ENCODE measurements at places on chromosomes 4 and X. TPM values are rescaled to one million over a fixed set of nuclear protein-coding genes. Genes with fewer than 3 reads are reported as not detected.

KLB gene
- total RNA-seq: under 0.01 TPM

EGF gene
- 7.5 TPM for total RNA-seq

ADRA2C gene
- not detected for total RNA-seq

MUC7 gene
- not detected for total RNA-seq

SULT1B1 gene
- 8.1 TPM for total RNA-seq

MTHFD2L gene
- 20.1 TPM for total RNA-seq
